ENCODE measurements at places on chromosomes 5 and 9.

- no peak for DNase-seq
Measured at GRCh38 chr9:124809211-124809610, 32.3 kb downstream of the OLFML2A start.

DNA sequence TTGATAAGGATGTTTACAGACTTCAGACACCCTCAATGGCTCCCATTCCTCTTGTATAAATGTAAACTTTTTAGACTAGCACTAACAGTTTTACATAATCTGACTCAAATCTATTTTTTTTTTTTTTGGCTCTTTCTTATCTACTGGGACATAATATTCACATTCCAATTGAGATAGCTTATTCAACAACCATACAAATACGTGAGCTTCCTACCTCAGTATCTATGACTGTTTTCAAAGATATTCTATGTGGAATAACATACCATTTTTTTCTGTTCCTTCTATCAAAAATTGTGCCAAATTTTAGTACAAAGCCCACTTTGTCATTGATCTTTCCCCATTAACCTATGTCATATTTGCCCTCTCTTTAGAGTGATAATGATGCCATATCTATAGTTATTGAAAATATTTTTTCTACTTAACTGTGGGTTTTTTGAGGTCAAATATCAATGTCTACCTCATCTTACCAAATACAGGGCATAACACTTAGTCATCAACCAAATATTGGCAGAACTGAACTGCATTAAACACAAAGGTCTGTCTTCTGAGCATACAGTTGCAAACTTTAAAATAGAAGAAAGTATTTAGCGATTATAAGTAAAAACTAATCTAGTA lies 482.6 kb downstream of the PTPRD start:
- DNase-seq = peak; percentile 35

DNA sequence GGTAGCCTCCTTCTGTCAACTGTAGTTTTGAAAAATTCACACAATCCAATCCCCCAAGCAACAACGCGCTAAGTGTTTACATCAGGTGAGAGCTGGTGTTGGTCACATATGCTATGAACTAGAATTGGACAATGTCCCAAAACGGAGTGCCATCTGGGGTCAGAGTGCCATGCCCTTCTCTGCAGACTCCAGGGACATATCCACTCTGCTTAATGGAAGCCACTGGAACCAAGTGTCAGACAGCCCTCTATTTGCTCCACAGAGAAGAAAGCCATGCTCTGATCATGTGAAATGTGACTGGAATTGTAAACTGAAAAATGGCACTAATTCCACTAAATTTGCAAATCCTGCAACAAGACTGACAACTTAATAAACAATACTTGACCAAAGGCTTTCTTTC lies 12.2 kb downstream of the ABCA1 start:
- no peak for DNase-seq

DNA sequence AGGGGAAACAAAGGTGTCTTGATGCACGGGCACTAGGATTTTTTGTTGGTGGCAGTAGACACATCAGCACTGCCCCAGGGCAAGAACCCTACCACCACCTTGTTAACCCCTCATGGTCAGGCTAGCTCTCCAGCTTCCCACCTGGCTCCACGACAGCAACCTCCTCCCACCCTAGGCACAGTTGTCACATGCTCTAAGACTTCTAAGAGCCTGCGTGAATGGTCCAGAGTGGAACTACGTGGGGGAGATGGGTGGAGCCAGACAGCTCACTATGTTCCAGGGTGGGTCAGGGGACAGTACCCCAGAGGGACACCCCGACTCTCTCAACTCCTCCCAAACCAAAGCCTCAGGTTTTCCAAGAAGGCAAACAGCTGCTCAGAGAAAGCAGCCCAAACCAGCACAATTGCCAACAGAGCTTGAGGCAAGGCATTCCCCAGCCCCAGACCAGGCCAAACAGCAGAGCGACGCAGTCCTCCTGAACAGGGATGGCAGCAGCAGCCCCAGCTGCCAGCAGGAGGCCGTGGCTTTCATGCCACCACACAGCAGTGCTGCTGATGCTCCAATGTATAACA lies 78.0 kb downstream of the NRG2 start:
- no peak for DNase-seq

- DNase-seq = no peak
Measured at GRCh38 chr5:170171811-170172210, 61.0 kb upstream of the C5orf58 start.

DNA sequence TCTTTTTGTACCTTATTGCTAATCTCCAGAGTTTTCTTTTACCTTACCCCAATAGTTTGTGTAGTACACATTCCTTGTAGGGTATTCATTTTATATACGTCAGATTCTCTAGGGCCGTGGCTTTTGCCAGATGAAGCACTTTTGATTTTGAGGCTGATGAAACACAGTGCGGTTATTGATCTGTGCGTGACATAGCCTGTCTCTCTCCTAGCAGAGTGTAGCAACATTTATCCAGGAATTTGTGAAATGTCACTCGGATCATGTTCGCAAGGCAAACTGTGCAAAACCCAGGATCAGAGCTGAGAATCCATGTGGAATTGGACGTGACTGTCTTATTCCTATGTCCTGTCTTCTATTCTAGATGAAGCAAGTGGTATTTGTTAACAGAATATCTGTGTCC lies 142.0 kb upstream of the SH3GL2 start:
- DNase-seq = no peak

DNA sequence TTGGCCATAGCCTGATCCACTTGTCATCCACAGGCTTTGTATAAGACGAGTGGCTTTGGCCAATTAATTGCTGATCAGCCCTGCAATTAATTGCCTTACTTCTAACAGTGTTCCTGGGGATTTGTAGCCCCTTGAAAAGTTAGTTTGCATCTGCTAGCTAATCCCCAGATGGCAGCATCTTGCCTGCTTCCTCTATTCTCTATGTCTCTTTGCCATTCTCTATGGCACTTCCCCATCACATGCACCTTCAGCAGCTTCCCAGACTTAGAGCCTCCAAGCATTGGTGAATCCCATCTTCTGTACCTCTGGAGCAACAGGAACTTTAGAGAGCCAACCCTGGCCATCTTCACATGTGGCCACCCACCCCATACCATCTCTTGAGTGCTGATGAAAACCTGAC lies 197.0 kb upstream of the DMAC1 start:
- no peak for DNase-seq

DNA sequence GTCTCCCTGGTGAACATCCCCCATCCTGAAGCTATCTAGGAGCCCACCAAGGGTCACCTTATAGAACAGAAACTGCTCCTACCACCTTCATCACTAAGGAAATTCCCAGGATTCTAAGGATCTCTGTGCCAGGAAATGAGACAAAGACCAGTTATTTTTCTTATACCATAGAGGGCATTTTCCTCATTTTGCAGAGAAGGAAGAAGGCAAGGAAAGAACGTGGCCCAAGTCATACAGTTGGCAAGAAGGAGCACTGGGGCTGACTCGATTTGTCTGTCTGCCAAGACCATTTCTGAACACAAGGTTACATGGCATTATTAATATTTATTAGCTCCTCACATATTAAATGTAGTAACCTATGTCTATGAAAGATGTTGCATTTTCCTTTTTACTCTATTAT lies 49.6 kb upstream of the TNFSF15 start:
- DNase-seq = no peak

DNA sequence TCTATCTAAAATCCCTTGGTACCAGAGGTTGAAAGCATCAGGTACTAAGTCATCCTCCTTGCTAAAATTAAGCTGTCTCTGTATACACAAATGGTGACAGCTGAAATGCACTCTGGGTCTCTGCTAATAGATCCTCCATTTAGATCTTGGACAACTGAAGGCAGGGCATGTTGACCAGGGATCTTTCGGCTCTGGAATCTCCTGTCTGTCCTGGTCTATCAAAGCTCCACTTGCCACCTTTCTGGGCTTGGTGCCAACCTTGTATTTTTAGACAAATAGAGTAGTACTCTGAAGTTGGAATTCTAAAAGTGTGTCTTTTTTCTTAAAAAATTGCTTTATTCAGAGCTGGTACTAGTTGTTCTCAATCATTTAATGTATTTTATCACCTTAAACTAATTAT lies 135.2 kb upstream of the HMHB1 start:
- DNase-seq = no peak

GRCh38 chr9:69122082-69122548 lies 52.0 kb upstream of the TJP2 start:
- DNase-seq = peak; percentile 80

DNA sequence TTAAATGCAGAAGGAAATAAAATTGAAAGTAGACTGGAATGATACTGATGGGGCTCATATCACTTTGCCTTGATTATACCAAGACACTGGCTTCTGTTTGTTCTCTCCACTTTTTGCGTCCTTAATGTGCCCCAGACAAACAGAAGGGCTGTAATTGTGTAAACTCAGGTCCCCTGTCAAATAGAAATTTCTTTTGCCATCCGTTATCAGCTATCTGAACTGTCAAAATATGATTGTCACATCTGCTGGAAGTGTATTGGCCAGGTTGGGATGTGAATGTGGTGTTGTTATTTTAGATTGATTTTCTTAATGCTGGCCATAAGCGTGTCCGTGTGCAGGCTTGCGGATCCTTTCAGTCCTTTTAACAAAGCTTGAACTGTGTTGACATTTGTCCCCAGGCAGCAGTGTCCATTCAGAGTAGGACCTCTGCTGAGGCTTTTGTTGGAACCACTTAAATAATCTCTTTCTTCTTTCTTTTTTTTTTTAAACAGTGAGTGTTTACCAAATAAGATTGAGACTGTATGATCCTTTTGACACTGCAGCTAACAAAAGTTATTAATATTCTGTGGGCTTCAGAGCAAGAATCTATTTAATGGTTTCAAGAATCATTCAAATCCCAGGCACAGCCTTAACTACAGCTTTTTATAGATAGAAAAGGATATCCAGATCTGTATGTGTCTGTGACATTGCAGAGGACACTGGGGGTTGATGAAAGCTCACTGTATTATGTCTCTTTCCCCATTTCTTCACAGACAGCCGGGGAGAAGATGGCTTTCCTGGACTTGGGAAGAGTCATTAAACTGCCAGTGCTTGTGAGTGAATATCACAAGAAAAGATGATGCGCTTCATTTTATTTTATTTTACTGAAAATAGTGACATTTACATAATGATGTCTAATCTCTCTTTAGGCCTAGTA lies 171.7 kb downstream of the ZNF608 start:
- no peak for DNase-seq

DNA sequence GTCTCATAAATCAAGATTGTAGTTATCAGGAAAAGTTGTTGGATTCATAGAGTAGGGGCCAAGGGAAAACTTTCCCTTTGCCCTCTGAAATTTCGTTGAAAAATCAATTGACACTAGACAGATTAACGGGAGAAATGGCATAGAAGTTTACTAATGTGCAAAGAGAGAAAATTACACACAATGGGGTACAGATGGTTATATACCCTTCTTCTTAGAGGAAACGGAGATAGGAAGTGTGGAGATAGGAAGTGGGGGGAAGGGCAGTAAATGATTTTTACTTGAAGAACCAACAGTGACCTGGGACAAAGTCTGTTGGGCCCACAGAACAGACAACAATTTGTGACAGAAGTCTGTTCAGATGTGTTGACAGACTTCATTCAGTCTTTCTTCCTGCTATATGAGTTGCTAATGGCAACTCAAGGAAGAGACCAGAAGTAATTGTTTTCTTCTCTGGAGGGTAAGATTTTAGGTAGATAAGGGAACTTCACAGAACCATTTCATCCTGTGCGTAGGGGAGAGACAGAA lies 177.9 kb downstream of the C9orf152 start:
- DNase-seq = no peak

DNA sequence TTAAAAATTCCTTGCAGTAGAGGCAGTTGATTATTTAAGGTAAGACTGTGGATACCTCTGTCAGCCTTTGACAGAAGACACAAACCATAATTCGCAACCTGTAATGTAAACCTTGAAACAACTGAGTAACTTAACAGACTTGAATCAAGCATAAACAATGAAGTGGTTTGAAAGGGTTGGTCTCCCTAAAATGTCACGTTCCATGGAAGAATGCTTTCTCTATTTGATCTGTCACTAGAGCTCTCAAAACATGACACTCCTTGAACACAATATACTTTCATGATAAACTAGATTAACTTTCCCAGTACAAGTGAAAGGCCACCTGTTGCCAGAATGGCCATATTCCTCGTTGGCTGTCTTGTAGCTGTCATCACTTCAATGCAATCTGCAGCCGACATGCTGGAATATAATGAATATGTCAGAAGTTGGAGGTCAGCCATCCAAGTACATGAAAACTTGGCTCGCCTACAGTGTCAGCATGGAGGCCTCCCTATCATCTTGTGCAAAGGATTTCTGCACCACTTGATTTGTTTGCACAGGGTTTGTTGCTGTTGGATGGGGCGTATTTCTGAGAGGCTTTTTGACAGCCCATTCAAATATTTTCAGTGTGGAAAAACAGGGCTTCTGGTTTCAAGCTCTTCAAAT lies 228.0 kb downstream of the TLE4 start:
- peak; percentile 59 for DNase-seq

- DNase-seq = no peak
Measured at GRCh38 chr5:89303033-89303480, 420.1 kb upstream of the MEF2C start.

DNA sequence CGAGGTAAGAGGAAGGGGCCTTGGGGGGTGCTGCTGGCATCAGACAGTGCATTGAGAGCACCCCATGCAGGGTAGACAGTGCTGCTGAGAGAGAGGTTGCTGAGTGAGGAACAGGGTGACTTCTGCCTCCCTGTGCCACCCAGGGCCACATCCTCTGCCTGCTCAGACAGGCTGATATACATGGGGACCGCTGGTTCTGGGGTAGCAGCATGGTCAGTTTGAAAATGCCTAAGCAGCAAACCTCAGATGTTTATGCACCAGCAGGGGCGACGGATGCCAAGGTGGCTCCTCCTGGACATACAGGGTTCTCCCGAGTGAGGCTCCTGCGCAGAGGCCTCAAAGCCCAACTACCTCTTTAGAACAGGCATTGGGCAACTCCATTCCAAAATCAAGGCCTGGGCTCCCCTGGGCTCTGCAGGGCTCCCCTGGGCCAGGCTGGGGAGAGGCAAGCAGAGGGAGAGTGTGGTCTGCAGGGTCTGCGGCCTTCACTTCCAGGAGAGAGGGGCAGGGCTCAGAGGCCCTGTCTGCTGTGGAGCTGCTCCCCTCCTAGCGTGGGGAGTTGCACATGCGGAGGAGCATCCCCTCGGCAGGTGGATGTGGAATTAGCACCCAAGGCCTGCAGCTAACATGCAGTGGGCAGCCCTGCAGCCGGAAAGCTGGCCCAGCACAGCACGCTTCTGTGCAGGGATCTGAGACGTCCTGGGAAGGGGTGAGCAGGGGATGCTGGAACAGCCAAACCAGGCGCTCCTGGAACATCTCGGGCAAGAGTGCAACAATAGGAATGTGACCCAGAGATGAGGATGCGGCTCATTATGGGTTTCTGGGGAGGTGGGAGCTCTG lies 46.5 kb downstream of the IRX2 start:
- no peak for DNase-seq

- no peak for DNase-seq
Measured at GRCh38 chr5:76476474-76477038, 73.5 kb downstream of the IQGAP2 start.

DNA sequence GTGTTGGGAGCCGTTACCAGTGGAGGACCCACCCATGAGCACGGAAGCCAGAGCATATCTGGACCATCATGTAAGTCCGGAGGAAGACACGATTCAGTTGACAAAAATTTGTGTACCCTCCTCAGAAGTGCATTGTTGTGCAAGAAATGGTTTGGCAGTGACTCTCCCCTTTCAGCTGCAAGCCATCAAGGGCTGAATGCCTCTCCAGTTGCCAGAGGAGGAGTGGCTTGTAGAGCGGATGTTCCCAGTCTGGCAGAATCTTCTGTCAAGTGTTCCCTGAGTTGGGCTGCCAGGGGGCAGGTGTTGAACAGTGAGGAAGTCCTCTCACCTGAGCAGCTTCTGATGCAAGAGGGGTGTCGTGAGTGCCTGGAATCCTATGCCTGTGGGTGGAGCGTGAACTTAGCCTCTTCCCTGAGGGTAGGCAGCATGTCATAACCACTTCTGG lies 27.6 kb upstream of the CDKN2AIPNL start:
- DNase-seq = peak; percentile 89

GRCh38 chr9:129185991-129186390 lies 7.9 kb upstream of the IER5L start:
- DNase-seq = peak; percentile 37

Measured in iris pigment epithelial cell (primary cell).